ENCODE measurements at places on chromosomes 7 and 10. TPM values are rescaled to one million over a fixed set of nuclear protein-coding genes. Genes with fewer than 3 reads are reported as not detected.

DNA sequence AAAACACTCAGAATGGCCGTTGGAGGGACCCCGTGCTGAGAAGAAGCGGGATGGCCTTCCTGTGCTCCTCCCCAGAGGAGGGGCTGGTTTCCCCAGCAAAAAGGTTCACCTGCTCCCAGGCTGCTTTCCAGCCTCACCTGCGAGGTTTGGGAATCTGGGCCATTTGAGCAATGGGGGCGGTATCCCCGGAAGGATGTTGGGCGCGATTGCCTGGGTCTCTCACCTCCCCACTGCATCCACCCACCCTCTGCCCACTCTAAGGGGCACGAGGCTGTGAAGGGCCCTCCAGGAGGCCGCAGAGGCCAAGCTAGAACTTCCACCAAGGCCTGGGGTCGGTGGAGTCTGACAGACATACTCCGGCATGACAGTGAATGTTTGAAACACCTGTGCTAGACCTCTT is 147.6 kb downstream of the PAXIP1 start:
- no peak for DNase-seq
- H3K4me3 ChIP-seq, result no peak overlapping the region
- no peak overlapping the region for H3K27ac ChIP-seq
- no peaks in the 10 kb centered on the region for H3K4me1 ChIP-seq

- H3K36me3 ChIP-seq, result no peaks in the 10 kb centered on the region
- H3K4me1 ChIP-seq, result peaks cover 14% of the 10 kb centered on the region
- no peaks in the 10 kb centered on the region for H3K27me3 ChIP-seq
Measured at GRCh38 chr10:92213049-92213448, 77.8 kb downstream of the CPEB3 start.

C10orf71 gene
- total RNA-seq, result 142 TPM

RNF32 gene
- total RNA-seq, result not detected

PDE6C gene
- not detected for total RNA-seq

All from psoas muscle (tissue), 8 donors.